Activated CD4-positive, alpha-beta T cell treated with anti-CD3 and anti-CD28 coated beads, Interleukin-2, amount 10 ng/mL, durations not matched to agents 24 days and 14 days (primary cell): ENCODE measurements at places on chromosomes 11 and 22. TPM values are rescaled to one million over a fixed set of nuclear protein-coding genes. Genes with fewer than 3 reads are reported as not detected.

- no peaks in the 10 kb centered on the region for H3K27me3 ChIP-seq
- DNase-seq: no peak
- H3K4me1 ChIP-seq: peaks cover 24% of the 10 kb centered on the region
- no peak overlapping the region for H3K27ac ChIP-seq
- peaks cover 19% of the 10 kb centered on the region for H3K36me3 ChIP-seq
Observed at GRCh38 chr11:66846671-66847091, 3.4 kb downstream of the RCE1 start.

- no peak overlapping the region for H3K4me3 ChIP-seq
- no peaks in the 10 kb centered on the region for H3K4me1 ChIP-seq
- H3K27ac ChIP-seq: peak overlapping the region; percentile 20
- H3K36me3 ChIP-seq: no peaks in the 10 kb centered on the region
Observed at GRCh38 chr11:3199537-3200295, 18.9 kb downstream of the MRGPRG start.

DNA sequence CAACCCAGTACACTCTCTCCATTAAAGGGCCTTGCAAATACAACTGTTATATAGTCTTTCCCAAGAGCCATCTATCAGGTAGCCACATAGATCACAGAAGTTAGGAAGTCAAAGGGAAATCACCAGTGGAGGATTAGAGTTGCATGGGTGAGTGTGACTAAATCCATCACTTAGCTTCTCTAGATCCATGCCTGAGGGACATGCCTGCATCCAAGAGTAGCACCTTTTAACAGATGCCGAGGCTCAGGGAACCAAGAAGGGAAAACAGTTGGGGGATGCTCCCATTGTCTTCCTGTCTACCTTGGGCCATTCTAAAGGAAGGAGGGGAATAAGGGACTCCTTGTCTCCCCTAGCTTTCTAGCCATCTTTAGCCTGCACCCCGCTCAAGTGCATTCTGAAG is 77.9 kb downstream of the XRRA1 start:
- H3K27ac ChIP-seq: no peak overlapping the region
- no peak overlapping the region for H3K4me3 ChIP-seq
- H3K4me1 ChIP-seq: no peaks in the 10 kb centered on the region

DNA sequence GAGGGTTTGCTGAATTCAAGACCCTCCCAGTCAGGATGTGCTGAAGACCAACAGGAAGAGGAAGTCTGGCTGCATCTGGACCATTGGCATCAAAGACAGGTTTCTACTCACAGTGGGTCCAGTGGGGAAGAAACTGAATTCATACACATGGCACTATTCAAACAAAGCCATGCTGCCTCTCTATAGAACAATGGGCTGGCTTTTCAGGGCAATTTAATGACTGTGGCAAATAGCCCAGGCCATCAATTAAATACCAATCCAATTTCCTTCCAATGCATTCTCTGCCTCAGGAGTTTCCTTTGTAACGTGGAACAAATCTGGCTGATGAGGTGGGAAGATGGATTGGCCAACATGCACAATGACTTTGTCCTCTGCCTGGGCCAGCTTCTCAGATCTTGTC is 98.6 kb downstream of the SEZ6L start:
- H3K27ac ChIP-seq: no peak overlapping the region
- H3K4me1 ChIP-seq: no peaks in the 10 kb centered on the region
- no peak overlapping the region for H3K4me3 ChIP-seq
- DNase-seq: no peak

DNA sequence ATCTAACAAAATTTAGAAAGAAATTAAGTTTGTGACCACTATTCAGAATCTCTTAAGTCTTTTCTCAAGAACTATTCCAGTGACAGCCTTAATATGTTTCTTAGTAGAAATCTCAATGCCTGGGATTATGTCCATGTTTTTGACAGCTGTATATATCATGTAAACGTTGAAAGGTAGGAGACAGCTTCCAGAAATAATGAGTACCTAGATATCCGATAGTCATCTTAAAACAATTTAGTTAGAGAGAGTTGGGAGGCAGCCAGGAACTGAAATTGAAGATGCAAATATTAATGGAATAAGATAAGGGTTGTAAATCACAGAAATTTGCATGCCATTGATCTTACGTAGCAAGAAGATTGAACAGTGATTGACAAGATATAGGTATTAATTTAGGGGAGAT is 955.2 kb downstream of the JRKL start:
- H3K4me1 ChIP-seq: no peaks in the 10 kb centered on the region
- H3K36me3 ChIP-seq: no peaks in the 10 kb centered on the region
- no peak overlapping the region for H3K4me3 ChIP-seq
- no peak for DNase-seq
- H3K27me3 ChIP-seq: no peaks in the 10 kb centered on the region

DNA sequence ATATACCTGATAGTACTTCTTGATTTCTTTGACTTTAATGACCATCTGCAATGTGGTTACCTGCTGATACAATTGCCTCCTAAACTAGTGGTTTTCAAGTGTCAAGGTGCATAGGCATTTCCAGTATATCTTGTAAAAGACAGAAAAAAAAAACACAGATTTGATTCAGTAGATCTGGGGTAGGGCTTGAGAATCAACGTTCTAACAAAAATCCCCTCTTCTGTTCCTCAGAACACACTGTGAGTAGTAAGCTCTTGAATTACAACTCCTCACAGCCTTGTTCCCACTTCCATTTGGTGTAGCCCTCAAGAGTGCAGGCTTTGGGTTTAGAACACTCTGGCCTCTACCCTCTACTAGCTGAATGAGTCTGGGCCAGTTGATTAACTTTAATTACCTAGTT is 78.0 kb upstream of the CTSC start:
- H3K27ac ChIP-seq: peak overlapping the region; percentile 6
- H3K27me3 ChIP-seq: no peaks in the 10 kb centered on the region
- no peak for DNase-seq
- peaks cover 2% of the 10 kb centered on the region for H3K36me3 ChIP-seq

KRTAP5-6 gene
- total RNA-seq: not detected in 2 replicates

KCNJ5 gene
- not detected in 2 replicates for total RNA-seq

LYVE1 gene
- total RNA-seq: not detected in 2 replicates

DNA sequence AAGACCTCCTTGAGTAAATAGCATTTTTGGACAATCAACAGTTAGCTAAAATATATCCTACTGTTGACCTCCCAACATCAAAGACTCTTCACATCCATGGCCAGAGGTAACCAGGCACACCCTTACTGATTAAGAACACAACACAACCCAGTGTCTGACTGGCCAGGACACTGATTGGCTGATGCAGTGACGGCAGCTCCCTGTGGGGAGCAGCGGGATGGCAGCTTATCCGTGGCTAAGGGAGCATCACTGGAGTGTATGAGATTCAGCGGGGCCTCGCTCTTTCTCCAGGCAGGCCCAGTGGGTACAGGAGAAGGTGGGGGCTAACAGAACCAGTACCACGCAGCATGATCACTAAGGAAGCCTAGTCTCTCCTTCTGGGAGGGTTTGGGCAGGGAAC is 10.3 kb upstream of the IL2RB start:
- no peaks in the 10 kb centered on the region for H3K36me3 ChIP-seq
- peaks cover 78% of the 10 kb centered on the region for H3K4me1 ChIP-seq
- DNase-seq: no peak

GRCh38 chr11:84724256-84724655 is 902.9 kb downstream of the DLG2 start:
- H3K36me3 ChIP-seq: no peaks in the 10 kb centered on the region
- no peak overlapping the region for H3K4me3 ChIP-seq
- H3K4me1 ChIP-seq: peaks cover 5% of the 10 kb centered on the region

DNA sequence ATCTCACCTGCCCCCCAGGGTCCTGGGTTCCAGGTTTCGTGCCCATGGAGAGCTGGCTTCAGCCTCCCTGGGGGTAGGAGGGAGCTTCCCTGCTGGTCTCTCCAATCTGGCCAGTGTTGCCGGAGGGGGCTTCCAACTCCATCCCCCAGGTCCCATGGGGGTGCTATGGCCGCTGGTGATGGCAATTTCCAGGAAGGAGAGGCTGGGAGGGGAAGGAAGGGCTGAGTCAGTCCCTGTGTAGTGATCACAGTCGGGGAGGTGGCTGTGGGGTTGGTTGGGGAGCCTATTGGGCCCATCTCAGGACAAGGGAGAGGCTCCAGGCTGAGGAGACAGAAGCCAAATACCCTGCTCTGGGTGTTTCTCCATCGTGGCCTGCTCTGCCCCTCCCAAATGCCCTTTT is 5.7 kb upstream of the CDC42EP2 start:
- H3K4me1 ChIP-seq: peaks cover 3% of the 10 kb centered on the region
- peaks cover 6% of the 10 kb centered on the region for H3K36me3 ChIP-seq
- DNase-seq: no peak
- no peak overlapping the region for H3K27ac ChIP-seq
- H3K27me3 ChIP-seq: no peaks in the 10 kb centered on the region

DNA sequence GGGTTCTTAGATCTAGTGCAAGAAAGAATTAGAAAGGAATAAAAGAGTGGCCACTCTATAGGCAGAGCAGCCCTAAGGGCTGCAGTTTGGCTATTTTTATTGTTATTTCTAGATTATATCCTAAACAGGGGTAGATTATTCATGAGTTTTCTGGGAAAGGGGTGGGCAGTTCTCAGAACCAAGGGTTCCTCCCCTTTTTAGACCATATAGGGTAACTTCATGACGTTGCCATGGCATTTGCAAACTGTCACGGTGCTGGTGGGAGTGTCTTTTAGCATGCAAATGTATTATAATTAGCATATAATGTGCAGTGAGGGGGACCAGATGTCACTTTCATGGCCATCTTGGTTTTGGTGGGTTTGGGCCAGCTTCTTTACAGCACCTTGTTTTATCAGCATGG is 44.6 kb downstream of the METTL15 start:
- no peaks in the 10 kb centered on the region for H3K27me3 ChIP-seq
- DNase-seq: no peak
- H3K27ac ChIP-seq: no peak overlapping the region
- peaks cover 10% of the 10 kb centered on the region for H3K36me3 ChIP-seq
- no peaks in the 10 kb centered on the region for H3K4me1 ChIP-seq
- no peak overlapping the region for H3K4me3 ChIP-seq

GRCh38 chr11:88405853-88406252 is 68.3 kb upstream of the CTSC start:
- peaks cover 28% of the 10 kb centered on the region for H3K4me1 ChIP-seq
- no peak overlapping the region for H3K4me3 ChIP-seq
- H3K27me3 ChIP-seq: no peaks in the 10 kb centered on the region
- no peaks in the 10 kb centered on the region for H3K36me3 ChIP-seq
- DNase-seq: no peak

- no peak overlapping the region for H3K4me3 ChIP-seq
- H3K36me3 ChIP-seq: no peaks in the 10 kb centered on the region
- no peak for DNase-seq
- H3K27ac ChIP-seq: no peak overlapping the region
Observed at GRCh38 chr22:32721328-32722180, 80.0 kb upstream of the TIMP3 start.
